CD4-positive, alpha-beta T cell (primary cell): ENCODE measurements at places on chromosomes 16 and 17.

- no peak for DNase-seq
Measured at GRCh38 chr17:44758414-44759085, at the start of gene ADAM11. ADAM11 (plus strand) TSS chr17:44758988; CDS start chr17:44759200, 212 bp downstream.

- DNase-seq: no peak
Measured at GRCh38 chr16:87741700-87742415, 23.9 kb downstream of the KLHDC4 start.

- DNase-seq: no peak
Measured at GRCh38 chr16:89146211-89147005, 25.1 kb upstream of the CDH15 start.

GRCh38 chr17:36195434-36196130, 976 bp downstream of the CCL3L1 start:
- DNase-seq: no peak

DNA sequence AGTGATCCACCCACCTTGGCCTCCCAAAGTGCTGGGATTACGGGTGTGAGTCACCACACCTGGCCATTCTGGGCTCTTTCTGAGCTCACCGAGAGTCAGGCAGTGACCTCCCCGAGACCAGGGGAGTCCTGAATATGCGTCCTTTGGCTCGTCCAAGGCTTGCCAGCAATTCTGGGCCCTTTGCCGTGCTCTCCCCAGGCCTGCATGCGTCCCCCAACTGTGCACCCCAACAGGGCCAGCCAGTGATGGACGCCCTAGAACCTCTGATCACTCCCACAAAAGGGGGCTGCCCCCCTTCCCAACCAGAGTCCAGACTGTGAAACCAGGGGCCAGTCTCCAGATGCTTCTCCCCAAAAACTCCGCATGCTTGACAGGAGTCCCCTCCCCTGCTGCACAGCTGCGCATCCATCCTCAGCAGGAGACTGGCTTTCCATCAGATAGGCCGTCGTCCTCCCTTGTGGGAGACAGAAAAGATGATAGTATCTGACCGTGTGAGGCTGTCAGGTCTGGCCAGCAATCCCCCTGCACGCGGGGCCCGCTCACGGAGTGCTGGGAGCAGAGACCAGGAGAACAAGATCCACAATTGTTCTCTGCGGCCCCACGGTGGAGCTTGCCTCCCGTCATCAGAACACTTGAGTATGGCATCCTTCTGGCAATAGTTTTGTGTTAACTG, 15.5 kb downstream of the HS3ST6 start:
- no peak for DNase-seq

DNA sequence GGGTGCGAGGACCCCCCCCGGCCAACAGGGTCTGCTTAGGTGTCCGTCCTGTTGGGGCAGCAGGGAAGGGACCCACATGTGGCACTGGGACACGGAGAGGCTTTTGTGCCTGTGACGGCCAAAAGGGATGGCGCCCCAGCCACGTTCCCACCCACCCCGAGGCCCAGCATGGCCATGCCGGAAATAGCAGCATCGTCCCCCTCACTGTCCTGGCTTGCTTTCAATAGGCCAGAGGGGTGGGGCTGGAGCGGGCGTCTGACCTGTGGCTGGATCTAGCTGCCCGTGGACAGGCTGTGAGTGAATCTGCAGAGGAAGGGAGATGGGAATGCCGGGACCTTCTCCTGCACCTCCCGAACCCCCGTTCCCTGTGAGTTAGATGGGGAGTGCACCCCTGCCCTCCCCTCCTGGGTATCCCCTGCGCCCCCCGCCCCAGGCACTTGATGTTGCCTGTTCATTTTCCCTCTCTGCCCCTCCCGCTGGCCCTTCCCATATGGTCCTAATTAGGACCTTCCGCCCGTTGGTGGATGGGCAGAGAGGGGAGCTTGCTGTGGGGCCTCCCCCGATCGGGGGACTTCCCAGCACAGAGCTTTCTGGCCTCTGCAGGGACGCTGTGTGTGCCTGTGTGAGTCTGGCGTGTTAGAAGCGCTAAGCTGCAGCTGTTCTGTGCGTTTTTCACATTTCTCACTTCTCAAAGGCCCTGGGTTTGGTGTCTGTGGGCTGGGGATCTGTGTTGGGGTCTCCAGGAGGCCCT, 292.8 kb downstream of the SEC14L1 start:
- no peak for DNase-seq

GRCh38 chr17:78401246-78401645, 22.8 kb downstream of the PGS1 start:
- DNase-seq: no peak

GRCh38 chr16:6496996-6497395, 835.6 kb upstream of the RBFOX1 start:
- no peak for DNase-seq

- DNase-seq: no peak
Measured at GRCh38 chr16:29818082-29818481, 2.1 kb downstream of the PAGR1 start.

DNA sequence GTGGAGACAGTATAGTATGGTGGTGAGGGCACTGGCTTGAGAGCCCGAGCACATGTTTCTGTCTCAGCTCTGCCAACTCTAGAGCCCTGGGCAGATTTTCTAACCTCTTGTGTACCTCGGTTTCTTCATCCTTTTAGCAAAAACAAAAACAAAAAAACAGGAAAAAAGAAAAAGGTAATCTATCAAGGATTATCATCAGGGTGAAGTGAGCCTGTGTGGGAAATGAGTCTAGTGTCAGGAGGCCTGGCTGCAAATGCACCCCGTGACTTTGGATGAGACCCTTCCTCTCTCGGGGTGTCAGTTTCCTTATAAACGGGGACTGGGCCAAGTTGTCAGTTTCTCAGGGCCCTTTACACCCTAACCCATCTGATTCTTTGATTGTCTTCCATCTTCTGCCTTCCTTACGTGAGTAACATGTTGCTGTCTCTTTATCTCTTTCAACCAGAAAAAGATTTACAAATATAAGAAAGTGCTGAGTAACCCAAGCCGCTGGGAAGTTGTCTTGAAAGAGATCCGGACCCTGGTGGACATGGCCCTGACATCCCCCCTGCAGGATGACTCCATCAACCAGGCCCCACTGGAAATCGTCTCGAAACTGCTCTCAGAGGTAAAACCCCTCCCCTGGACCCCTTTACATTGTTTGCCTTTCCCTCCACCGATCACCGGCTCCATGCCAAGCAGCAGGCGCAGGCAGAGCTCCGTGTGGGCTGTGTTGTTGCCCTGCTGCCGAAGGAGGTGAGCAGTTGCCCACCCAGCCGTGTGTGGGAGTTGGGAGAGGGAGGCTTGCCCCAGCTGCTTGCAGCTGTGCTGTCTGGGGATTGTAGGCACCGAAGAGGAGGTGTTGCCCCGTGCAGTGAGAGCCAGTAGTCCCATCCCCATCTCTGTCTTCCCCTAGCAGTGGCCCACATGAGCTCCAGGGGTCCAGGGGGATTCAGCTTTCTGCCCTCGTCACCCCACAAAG, 127.1 kb upstream of the PLCG2 start:
- no peak for DNase-seq

DNA sequence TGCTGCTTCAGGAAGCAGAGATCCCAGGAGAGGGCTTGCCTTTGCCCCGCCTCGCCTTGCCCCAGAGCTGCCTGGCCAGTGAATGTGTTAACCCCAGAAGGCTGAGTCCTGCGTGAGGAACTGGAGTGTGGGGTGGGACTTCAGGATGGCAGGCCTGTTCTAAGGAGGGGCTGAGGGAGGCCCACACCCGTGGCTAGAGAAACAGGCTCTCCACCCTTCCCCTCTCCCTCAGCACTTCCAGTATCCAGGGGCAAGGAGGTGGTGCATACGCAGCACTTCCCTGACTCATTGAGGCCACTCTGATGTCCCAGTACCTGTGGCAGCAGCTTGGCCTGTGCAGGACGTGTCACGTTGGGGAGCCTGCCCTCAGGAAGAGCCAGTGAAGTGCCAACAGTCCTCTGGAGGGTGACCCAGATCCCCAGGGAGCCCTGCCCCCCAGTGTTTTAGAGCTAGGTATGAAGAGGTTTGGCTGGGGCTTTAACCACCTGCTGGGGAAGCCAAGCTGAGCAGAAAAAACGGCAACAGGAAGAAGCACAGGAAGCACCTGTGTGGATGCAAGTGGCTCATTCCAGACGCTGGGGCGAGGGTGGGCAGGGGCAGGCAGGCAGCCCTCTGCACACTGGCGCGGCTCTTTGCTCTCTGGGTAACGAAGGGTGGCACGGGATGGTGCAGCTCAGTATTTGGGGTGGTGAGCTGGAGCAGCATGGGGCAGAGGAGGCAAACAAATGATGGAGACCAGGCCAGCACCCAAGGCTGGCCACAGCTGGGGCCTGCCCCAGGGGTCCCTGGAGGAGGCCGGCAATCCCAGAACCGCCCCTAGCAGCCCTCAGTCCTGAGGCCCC, 14.7 kb upstream of the CTCF start:
- peak; percentile 61 for DNase-seq

GRCh38 chr17:29412780-29413565, 22.8 kb downstream of the TAOK1 start:
- no peak for DNase-seq

- no peak for DNase-seq
Measured at GRCh38 chr17:16425698-16426659, 10.6 kb downstream of the TRPV2 start.

DNA sequence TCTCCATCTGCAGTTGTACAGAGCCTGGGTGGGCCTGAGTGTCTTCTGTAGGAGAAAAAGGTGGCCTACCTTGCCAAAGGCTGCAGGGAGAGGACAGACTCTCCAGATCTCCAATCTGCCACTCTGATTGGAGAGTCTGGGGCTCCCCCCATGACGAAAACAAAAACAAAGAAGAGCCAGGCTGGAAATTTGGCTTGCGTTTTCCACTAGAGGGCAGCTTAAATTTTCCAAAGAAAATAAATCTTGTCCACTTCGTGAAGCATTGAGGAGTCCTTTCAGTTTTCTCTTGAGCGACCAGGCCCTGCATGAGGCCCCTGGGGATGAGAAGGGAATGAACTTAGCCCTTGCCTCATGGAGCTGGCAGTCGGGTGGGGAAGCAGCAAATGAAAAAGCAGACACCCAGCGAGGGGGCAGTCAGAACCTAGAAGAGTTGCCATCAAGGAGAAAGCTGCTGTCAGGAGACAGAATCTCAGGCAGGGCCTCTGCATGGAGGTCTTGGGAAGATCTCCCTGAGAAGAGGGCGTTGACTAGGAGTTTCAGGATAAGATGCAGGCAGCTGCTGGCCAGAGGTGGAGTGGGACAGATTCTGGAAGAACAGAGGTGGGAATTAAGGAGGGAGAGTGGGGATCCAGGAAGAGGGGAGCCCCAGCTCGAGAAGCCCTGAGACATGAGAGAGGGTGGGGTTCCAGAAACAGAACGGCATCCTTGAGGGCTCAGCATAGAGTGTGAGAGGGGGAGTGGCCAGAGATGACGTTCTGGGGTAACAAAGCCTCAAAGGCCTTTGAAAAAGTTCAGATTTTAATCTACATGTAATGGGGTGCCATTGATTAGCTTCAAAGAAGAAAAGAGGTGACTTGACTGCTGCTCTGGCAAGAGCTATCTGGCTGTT, 8.4 kb upstream of the SHCBP1 start:
- no peak for DNase-seq

DNA sequence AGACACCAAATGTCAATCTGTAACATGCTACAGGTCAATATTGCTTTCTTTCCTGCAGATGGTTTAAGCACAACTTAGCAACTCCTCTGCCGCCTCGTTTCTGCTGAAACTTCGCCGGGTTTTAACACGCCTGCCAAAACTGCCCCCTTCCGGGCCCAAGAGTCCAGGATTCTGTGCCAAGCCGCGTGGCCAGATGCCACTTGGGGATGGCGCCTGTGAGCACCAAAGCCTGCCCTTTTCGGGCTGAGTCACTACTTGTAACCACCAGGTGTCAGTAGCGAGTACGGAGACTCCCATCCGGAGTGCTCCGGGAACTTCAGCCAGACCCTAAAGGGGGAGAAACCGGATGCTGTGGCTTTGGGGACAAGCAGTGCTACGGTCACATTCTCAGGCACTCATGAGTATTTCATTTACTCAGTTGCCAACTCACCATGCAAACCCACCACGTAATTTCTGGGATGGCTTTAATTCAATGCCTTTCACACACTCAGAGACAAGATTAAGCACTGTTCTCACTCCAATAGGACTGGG, 7.8 kb downstream of the PMP22 start:
- DNase-seq: peak; percentile 32

DNA sequence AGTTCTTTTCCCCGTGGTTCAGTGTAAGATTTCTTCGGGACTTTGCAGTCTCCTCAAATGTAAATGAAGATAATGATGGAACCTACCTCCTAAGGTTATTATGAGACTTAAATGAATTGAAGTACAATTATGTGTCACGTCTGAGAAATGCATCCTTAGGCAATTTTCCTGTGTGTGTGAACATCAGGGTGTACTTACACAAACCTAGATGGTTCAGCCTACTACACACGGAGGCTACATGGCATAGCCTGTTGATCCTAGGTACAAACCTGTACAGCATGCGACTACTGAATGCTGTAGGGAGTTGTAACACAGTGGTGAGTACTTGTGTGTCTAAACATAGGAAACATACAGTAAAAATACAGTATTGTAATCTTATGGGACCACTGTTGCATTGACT, 1.1 kb upstream of the FAM20A start:
- DNase-seq: no peak

DNA sequence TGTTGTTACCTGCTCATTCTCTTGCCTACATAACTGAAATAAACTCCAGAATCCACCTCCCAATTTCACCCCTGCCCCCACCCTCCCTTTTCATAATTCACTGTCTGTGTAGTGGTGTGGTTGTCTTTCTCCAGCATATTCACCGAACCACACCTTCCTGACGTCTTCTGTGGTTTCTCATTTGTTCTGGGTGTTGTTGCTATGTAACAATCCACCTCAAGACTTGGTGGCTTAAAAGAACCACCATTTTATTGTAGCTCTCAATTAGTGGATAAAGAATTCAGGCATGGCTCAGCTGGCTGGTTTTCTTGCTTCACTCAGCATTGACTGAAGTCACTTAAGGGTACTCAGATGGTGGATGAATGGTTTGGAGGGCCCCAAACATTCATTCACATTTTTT, 229.8 kb downstream of the MAF start:
- no peak for DNase-seq

GRCh38 chr16:50461400-50461760, 86.8 kb upstream of the NKD1 start:
- DNase-seq: no peak

GRCh38 chr16:87320510-87321227, 3.5 kb upstream of the C16orf95 start:
- no peak for DNase-seq

DNA sequence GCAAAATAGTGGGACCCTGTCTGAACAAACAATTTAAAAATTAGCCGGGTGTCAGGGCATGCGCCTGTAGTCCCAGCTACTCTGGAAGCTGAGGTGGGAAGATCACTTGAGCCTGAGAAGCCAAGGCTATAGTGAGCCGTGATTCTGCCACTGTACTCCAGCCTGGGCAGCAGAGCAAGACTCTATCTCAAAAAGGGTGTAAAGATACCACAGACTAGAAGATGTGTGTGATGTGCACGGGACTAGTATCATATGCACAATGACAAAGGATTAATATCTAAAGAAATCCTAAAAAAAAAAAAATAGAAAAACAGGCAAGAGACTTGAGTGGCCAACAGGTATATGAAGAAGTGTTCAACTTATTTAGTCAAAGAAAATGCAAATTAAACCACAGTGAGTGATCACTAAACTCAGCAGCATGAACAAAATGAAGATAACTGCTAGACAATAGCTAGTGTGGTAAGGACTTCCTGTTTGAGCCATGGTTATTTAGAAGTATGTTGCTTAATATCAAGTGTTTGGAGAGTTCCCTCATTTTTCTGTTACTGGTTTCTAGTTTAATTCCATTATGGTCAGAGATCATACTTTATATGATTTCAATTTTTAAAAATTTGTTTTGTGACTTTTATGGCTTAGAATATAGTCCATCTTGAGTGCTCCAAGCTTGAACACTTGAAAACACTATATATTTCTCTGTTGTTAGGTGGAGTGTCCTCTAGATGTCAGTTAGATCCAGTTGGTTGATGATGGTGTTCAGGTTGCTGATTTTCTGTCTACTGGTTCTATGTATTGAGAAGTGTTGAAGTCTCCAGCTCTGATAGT, 14.7 kb upstream of the SLX4 start:
- no peak for DNase-seq
